Esophagus squamous epithelium (tissue), 5 donors: ENCODE measurements at places on chromosomes 6 and 20.
A peak's percentile ranks its signal among the peaks of the same experiment; 100 is the strongest.

- DNase-seq = no peak
Measured at GRCh38 chr20:63313349-63314014, 20.5 kb downstream of the COL20A1 start.

DNA sequence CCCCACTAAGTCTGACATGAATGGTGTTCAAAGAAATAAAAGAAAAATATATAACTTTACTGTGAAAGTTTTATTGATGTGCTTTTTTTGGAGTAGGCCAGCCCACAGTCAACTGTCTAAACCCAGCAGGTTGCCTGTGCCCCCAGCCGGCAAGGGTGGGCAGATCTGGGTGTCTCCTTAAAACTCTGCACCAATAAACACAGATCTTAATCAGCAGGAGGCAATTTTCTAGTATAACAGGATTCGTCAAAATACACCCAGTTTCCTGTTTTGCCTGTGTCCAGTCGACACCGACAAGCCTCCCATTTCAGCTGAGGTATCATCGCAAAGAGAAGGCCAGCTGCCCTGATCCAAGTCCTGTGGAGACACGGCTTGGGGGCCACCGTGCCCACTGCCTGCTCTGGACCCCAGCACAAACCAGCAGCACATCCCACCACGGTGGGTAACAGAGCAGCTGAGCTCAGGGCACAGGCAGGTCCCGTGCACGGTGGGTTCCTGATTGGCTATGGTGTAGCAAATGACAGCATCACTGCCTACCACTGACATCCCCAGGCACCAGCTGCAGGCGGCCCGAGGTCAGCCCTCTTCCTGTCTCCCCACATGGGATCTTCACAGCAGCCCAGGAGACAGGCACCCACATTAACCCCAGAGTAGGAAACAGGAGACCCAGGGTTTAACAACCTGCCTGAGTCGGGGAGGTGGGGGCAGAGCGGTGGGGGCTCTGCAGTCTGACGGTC is 15.7 kb downstream of the BMP7 start:
- DNase-seq = no peak

GRCh38 chr20:62624325-62624690 is 18.0 kb upstream of the SLCO4A1 start:
- DNase-seq = no peak

- DNase-seq = no peak
Measured at GRCh38 chr6:90406142-90406794, 109.6 kb upstream of the BACH2 start.

DNA sequence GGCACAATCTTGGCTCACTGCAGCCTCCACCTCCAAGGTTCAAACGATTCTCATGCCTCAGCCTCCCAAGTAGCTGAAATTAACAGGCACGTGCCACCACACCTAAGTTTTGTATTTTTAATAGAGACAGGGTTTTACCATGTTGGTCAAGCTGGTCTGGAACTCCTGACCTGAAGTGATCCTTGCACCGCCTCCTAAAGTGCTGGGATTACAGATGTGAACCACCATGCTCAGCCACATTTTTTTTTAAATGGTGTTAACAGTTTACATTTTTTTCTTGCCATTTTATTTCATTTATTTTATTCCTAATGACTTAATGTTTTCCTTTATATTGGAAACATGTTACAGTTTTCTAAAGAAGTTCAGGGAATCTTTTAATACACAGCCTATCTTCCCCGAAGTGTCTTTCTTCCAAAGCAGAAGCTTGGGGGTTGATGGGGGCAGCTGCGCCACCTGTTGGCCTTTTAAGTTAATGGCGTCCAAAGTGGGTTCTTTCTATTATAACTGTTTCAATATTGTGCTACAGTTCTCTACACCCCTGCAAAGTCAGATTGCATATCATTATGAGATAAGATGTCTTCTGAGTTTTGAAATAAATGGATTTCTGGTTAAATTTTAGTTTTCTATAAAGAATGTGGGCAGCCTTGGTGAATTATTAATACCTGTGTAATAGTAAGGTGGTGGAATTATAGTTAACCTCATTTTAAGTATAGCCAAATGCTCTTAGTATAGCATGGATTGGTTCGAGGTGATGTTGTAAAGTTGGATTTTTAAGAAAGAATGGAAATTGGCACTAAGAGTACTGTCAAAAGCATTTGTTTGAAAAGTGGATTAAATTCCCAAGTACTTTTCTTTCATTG is 42.0 kb upstream of the PLCG1 start:
- DNase-seq = no peak

GRCh38 chr6:27251606-27252251 is 4.2 kb downstream of the PRSS16 start:
- DNase-seq = peak; percentile 23

DNA sequence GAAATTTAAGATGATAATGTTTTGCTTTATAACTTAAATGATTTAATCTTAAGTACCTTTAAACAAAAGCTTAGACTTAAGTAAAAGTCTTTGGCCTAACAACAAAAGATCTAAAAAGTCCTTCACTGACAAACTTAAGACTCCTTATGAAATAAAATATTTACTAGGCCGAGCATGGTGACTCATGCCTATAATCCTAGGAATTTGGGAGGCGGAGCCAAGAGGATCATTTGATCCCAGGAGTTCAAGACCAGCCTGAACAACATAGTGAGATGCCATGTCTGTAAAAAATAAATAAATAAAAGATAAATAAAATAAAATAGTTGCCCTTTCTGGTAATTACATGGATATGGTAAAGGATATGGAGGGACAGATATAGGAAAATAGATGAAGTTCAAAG is 12.4 kb downstream of the KATNA1 start:
- DNase-seq = no peak

DNA sequence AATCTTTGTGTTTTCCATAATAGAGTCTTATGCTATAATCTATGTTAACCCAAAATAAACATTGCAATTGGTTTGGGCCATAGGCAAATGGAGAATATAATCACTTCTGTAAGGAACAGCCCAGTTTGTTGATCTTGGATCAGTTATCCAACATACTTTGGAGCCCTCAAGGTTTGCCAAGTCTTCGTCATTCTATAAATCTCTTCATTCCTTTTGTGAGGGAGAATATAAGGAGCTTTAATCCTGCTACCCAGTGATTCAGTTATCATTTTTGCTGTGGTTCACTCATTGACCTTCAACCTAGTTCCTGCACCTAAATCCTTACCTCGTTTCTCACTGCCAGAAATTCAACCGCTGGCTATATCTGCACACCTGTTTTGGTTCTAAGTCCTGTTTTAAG is 500.3 kb upstream of the PTCHD4 start:
- DNase-seq = no peak

- DNase-seq = no peak
Measured at GRCh38 chr6:32096394-32097258, 12.5 kb downstream of the TNXB start.

DNA sequence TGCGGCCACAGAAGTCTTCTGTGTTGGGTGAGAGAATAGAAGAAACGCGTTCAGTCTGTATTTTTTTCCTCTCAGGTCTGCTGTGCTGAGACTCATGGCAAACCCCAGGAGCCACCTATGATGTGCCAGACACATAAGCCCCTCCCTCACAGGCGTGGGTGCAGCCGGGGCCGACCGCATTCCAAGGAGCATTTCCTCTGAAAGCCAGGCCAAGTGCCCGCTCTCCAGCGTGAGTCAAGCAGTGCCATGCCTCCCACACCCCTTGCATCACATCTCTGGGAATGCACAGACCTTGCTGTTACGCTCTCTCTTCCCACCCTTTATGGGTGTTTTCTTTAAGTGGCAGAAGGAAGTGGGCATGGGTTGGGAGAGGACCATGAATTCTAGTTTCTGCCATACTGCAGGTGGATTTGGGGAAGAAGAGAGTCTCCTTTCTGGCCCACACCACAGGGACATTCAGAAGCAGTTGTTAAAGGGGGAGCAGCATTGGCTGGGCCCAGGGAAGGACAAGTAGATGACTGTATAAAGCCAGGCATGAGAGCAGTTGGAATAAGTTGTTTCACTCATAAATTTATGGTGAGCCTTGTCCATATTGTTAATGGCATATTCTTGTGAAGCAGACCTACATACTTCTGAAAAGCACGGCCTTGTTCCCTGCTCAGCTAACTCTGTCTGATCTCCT is 37.1 kb upstream of the TFAP2A start:
- no peak for DNase-seq

- DNase-seq = no peak
Measured at GRCh38 chr6:143647732-143648131, 30.0 kb upstream of the PHACTR2 start.

- DNase-seq = no peak
Measured at GRCh38 chr20:63501818-63502670, 3.2 kb upstream of the EEF1A2 start.

DNA sequence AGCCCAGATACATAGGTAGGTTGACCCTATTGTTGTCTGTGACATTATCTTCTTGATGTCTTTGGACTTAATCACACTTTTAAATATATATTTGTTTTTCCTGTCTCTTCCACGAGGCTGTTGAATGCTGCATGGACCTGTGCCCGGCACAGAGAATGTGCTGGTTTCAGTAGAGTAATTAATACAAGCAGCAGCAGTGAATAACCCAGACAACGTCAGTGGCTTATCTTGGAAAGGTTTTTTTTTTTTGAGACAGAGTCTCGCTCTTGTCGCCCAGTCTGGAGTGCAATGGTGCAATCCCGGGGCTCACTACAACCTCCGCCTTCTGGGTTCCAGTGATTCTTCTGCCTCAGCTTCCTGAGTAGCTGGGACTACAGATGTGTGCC is 108.2 kb downstream of the CDH26 start:
- no peak for DNase-seq

DNA sequence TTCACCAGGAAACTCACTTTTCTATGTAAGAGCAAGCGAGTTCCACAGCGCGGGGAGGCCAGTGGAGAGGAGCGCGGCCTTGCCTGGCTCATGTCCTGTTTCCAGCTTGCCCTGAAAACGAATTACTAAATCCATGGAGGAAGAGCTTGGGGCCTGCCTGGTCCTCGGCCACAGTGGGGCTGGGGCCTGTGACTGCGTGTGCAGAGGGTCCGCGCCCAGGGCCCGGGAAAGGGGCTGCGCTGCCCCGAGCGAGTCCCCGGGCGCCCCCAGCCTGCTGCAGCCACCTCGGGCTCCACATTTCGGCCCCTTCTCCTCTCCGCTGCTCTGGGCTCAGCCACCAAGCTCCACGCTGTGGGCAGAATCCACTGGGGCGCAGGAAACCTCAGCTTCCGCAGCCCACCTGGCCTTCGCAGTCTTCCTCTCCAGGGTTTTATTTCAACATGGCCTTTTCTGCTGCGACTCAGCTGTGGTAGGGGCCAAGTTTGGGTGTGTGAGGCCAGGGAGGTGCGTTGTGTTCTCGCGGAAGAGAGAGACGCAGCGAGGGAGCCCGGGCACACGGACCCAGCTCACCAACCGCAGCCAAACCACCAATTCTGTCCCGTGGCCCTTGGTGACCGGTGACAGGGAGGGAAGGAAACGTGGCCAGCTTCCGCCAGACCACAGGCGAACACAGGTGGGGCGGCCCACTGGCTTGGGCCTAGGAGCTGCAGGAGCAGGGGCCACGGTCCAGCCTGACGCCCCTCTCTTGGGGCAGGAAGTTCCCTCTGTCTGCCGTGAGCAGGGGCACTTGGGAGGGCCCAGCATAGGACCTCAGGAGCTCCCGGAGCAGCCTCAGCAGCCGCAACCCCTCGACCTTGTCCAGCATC is 211.4 kb downstream of the ERMARD start:
- DNase-seq = no peak

- no peak for DNase-seq
Measured at GRCh38 chr6:46207174-46207573, 36.4 kb upstream of the ENPP5 start.

DNA sequence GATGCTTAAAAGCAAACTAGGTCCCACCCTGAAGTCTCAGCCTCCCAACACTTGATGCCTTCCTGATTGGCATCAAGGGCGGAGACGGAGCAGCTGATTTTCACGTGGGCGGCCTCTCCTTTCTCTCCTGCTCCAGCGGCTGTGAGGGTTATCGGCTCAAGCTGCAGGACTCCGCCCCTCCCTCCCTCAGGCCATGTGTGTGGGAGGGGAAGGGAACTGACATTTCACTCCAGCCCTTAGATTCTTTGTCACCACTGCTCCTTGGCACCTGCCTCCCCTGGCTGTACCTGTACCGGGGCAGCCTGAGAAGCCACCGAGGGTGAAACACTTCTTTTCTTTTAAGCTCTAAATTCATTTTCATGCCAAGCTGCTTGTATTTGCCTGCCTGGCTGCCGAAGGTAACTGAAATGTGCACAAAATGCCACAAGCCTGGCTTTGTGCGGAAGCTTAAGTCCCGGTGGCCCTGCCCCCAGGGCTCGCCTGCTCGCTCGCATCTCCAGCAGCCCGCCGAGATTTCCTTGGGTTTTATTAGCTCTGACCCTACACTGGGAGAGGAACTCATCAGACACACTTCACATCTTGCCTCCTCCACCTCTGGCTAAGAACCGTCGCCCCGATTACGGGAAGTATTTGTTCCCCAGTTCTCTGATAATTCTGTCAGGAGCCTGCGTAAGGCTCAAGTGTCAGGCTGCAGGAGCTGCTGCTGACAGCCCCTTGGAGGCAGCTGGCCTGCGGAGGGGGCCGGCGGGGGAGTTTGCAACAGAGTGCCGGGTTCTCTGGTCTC is 9.6 kb upstream of the CPNE5 start:
- no peak for DNase-seq

DNA sequence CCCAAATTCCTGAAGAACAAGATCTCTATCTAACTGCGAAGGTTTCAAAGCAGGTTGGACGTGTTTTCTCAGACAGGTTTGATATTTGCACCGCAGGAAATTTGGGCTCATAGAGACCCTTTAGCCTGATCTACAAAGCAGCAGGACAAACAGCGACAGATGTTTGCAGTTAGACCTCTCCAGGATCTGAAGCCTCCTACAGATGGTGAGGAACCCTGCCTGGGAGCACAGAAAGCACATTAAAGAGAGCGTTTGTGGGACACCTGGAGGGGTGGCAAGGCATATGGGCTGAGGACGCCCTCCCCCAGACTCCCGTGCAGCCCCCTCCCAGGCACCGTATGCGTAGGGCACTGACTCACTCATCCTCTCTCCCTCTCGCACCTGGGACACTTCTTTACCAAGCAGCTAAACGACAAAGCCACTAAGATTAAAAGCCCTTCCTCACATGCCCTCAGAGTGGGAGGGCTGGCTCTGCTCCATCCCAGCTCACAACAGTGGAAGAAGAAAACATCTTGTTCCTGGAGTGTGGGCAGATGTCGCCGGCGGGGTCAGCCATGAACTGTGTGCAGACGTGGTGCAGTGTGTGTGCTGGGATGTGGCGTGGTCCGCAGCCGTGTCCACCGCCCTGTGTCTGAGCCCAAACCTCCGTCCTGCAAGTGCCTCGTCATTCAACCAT is 249.7 kb upstream of the AFDN start:
- DNase-seq = no peak

GRCh38 chr6:55652429-55652828 is 73.4 kb upstream of the HMGCLL1 start:
- no peak for DNase-seq

DNA sequence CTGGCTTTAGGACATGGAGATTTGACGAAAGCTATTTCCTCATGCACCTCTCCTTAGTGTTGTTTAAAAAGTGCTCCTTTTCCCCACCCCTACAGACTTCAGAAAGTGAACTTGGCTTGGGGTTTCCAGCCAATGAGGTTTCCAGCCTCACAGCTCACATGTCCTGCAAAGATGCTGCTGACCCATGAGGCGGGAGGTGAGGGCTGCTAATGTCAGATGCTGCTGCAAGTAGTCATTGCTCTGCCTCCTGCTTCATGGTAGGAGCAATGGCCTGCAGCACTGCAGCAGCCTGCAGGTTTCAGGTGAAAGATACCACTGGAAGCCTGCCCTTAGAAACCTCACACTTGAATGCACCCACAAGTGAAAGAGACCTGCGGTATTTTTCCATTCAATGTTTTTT is 112.8 kb downstream of the LAMP5 start:
- no peak for DNase-seq
